ENCODE measurements at places on chromosomes 7 and 10. TPM values are rescaled to one million over a fixed set of nuclear protein-coding genes. Genes with fewer than 3 reads are reported as not detected.
A peak's percentile ranks its signal among the peaks of the same experiment; 100 is the strongest.

- H3K36me3 ChIP-seq: no peaks in the 10 kb centered on the region
- no peak overlapping the region for H3K4me3 ChIP-seq
- no peak for DNase-seq
- H3K27me3 ChIP-seq: no peaks in the 10 kb centered on the region
Observed at GRCh38 chr7:55502858-55503440, 69.4 kb downstream of the VOPP1 start.

GRCh38 chr10:28432210-28432676 lies 100.7 kb upstream of the WAC start:
- no peak overlapping the region for H3K4me3 ChIP-seq
- no peaks in the 10 kb centered on the region for H3K36me3 ChIP-seq
- no peaks in the 10 kb centered on the region for H3K27me3 ChIP-seq
- no peaks in the 10 kb centered on the region for H3K4me1 ChIP-seq

DNA sequence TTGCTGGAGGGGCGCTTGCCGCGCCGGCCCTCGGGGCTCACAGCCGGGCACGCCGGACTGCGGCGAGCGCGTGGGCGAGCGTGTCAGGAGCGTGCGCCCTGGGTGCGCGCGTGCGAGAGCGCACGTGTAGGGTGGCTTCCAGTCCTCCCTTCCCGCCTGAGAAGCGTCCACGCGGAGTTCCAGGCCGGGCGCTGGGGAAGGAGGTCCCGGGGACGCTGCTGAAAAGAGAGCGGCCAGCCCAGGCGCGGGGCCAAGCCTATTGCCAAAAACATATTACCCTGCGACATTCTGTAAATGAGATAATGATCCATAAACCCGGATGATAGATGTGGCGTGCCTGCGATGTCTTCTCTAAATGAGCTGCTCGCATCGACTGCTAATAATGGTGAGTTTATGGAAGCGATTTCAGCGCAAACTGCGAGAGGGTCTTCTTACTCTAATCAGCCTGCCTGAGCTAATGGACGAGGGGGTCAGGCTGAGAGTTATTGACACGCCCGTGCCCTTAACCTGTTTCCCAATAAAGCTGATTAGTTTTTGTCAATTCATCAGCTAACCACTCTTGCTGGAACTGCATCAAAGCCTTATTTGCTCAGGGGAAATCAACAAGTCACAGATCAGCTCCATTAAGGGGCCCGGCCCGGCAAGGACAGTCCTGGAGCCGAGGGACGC lies 8.0 kb upstream of the MNX1 start:
- no peaks in the 10 kb centered on the region for H3K36me3 ChIP-seq
- H3K4me1 ChIP-seq: peaks cover 6% of the 10 kb centered on the region
- peaks cover 34% of the 10 kb centered on the region for H3K27me3 ChIP-seq

C10orf105 gene
- 0.13 TPM for total RNA-seq

- no peak overlapping the region for H3K27ac ChIP-seq
- no peak overlapping the region for H3K4me3 ChIP-seq
- H3K27me3 ChIP-seq: no peaks in the 10 kb centered on the region
- no peaks in the 10 kb centered on the region for H3K4me1 ChIP-seq
- no peak for DNase-seq
- no peaks in the 10 kb centered on the region for H3K36me3 ChIP-seq
Observed at GRCh38 chr7:68865351-68866199, 732.7 kb upstream of the AUTS2 start.

DNA sequence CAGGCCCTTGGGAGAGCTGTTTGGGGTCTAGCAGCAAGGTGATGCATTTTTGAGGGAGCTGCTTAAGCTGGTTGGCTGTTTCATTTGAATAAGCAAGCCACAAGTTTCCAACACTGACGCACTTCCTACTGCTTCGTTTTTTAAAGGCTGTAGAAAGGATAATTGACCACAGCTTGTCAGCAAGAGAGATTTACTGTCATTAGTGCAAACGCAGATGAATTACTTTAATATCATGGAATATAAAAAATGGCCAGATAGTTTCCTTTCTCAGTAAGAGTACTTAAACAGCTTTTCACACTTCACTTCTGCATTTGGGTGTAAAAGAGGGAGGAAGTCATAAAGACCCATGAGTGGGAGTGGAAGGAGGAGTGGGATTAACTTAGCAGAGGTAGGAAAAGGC lies 61.5 kb downstream of the FZD1 start:
- no peaks in the 10 kb centered on the region for H3K4me1 ChIP-seq
- no peaks in the 10 kb centered on the region for H3K27me3 ChIP-seq
- no peak for DNase-seq
- H3K27ac ChIP-seq: no peak overlapping the region
- no peak overlapping the region for H3K4me3 ChIP-seq

SPAM1 gene
- total RNA-seq: not detected

DNA sequence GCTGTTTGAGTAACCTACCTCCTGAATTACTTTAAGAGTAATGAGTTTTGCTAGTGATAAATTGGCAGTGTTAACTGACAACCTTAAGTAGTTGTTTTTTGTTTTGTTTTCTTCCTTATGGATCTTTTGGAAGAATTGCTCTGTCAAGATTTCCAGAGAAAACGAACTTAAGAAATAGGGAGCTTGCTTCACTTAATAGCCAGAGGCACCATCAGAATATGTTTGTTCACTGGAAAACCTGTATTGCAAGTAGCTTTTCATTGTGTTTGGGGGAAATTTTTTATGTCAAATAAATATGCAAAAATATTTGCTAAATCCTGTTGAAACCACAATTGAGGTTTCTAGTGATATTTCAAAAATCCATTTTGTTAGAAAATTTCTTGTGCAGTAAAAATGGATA lies 65.5 kb upstream of the PAPSS2 start:
- DNase-seq: no peak
- H3K36me3 ChIP-seq: no peaks in the 10 kb centered on the region
- no peaks in the 10 kb centered on the region for H3K4me1 ChIP-seq
- no peak overlapping the region for H3K4me3 ChIP-seq

- H3K27ac ChIP-seq: no peak within 1 kb of the TSS
- H3K4me1 ChIP-seq: no peaks in the 10 kb centered on the region
- no peaks in the 10 kb centered on the region for H3K27me3 ChIP-seq
- no peak for DNase-seq
- no peak within 1 kb of the TSS for H3K4me3 ChIP-seq
- H3K36me3 ChIP-seq: no peaks in the 10 kb centered on the region
Observed at GRCh38 chr10:125881192-125881591, at the start of gene DHX32. TSS of gene DHX32 (minus strand) at chr10:125881292. CDS start at chr10:125880824, 468 bp downstream.

DNA sequence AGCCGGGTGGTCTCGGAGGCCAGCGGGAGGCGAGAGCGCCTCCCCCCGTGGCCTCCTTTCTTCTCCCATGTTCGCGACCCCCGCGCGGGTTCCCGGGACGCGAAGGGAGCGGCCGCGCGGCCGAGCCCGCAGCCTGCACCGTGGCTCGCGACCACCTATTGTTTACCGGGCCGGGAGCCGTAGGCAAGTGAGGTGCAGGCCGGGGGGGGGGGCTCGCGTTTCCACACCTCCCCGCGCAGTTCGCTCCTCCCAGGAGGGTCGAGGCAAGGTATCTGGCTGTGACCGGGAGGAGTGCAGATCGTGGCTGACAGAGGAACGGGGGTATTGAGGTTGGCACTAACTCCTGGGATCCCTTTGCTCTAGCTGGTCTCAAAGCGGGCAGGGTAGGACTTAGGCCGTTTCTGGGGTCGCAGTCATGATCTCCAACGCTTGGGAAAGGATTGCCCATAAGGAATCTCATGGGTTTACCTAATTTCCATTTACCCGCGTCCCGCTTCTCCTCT lies 734 bp downstream of the PTPN12 start:
- peak; percentile 22 for DNase-seq
- peaks cover 8% of the 10 kb centered on the region for H3K36me3 ChIP-seq
- H3K27me3 ChIP-seq: no peaks in the 10 kb centered on the region
- H3K4me1 ChIP-seq: peaks cover 15% of the 10 kb centered on the region
- H3K27ac ChIP-seq: peak overlapping the region; percentile 53

- H3K36me3 ChIP-seq: no peaks in the 10 kb centered on the region
- peak overlapping the region; percentile 51 for H3K4me3 ChIP-seq
- DNase-seq: no peak
- H3K27ac ChIP-seq: no peak overlapping the region
- H3K4me1 ChIP-seq: no peaks in the 10 kb centered on the region
- H3K27me3 ChIP-seq: no peaks in the 10 kb centered on the region
Observed at GRCh38 chr7:101754424-101755159, 62.8 kb upstream of the CUX1 start.

- no peak overlapping the region for H3K4me3 ChIP-seq
- H3K36me3 ChIP-seq: no peaks in the 10 kb centered on the region
- no peak for DNase-seq
- H3K27me3 ChIP-seq: no peaks in the 10 kb centered on the region
Observed at GRCh38 chr7:83957333-83957732, 237.3 kb downstream of the SEMA3A start.

RASSF4 gene
- 3.0 TPM for total RNA-seq

NRBF2 gene
- total RNA-seq: 19.2 TPM

NME8 gene
- not detected for total RNA-seq

DNA sequence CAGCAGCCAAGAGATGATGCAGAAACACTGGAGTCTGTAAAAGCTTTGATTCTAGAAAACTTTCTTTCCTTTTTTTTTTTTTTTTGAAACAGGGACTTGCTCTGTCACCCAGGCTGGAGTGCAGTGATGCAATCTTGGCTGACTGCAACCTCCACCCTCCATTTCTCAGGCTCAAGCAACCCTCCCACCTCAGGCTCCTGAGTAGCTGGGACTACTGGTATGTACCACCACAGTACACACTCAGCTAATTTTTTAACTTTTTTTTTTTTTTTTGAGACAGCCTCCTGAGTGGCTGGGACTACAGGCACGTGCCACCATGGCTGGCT lies 17.0 kb upstream of the BAG3 start:
- H3K4me1 ChIP-seq: no peaks in the 10 kb centered on the region
- H3K27me3 ChIP-seq: no peaks in the 10 kb centered on the region
- DNase-seq: no peak
- H3K27ac ChIP-seq: no peak overlapping the region
- no peaks in the 10 kb centered on the region for H3K36me3 ChIP-seq
- H3K4me3 ChIP-seq: no peak overlapping the region

DNA sequence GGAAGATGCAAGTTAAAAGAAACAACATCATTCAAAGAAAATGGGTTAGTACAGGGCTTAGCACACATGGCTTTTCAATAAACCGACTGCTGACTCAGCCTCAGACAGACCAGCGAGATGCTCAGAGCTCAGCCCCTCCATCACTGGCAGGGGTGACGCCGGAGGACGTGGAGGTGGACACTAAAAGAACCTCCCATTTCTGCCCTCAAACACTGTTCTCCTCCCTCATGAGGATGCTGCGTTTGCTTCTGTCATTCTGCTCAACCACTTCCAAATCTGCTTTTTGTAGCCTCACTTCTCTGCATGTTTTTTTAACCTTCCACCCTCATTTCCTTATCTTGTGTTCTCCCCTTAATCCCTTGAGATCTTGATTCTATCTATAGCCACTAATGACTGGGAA lies 15.3 kb downstream of the DENND11 start:
- no peak overlapping the region for H3K27ac ChIP-seq
- no peaks in the 10 kb centered on the region for H3K4me1 ChIP-seq
- H3K27me3 ChIP-seq: no peaks in the 10 kb centered on the region
- peaks cover 4% of the 10 kb centered on the region for H3K36me3 ChIP-seq
- no peak for DNase-seq

DNA sequence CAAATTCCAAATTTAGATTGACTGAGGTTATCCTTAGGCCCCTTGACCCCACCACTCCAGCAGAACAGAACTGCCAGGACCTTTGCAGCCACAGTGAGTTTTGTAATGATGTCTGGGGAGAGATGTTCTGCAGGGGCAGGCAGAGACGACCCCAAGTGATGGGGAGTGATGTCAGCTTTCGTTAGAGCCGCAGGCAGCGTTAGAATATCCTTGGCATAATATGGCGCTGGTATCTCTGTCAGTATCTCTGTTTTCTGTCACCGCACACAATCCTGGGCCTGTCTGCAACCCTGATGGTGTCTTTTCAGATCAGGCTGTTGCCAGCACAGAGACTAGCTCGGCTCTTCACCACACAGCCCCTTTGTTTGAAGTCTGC lies 1083.6 kb downstream of the KCNMA1 start:
- no peak for DNase-seq
- H3K4me1 ChIP-seq: no peaks in the 10 kb centered on the region
- no peak overlapping the region for H3K27ac ChIP-seq
- H3K4me3 ChIP-seq: no peak overlapping the region
- H3K27me3 ChIP-seq: no peaks in the 10 kb centered on the region
- no peaks in the 10 kb centered on the region for H3K36me3 ChIP-seq

HOXA2 gene
- total RNA-seq: not detected

Measured in naive thymus-derived CD4-positive, alpha-beta T cell (primary cell).